Fibroblast of lung (primary cell): ENCODE measurements at places on chromosomes 5 and 9.
A peak's percentile ranks its signal among the peaks of the same experiment; 100 is the strongest.

- peaks cover 3% of the 10 kb centered on the region for H3K4me1 ChIP-seq
- no peaks in the 10 kb centered on the region for H3K36me3 ChIP-seq
- no peak overlapping the region for H3K4me3 ChIP-seq
- DNase-seq = no peak
- no peak overlapping the region for H3K27ac ChIP-seq
- H3K27me3 ChIP-seq = no peaks in the 10 kb centered on the region
Measured at GRCh38 chr9:35033101-35033500, 39.3 kb downstream of the VCP start.

- H3K27me3 ChIP-seq = no peaks in the 10 kb centered on the region
- no peak overlapping the region for H3K4me3 ChIP-seq
- DNase-seq = no peak
- no peaks in the 10 kb centered on the region for H3K36me3 ChIP-seq
- no peaks in the 10 kb centered on the region for H3K4me1 ChIP-seq
- no peak overlapping the region for H3K27ac ChIP-seq
Measured at GRCh38 chr5:173643964-173644363, 27.5 kb upstream of the BOD1 start.

GRCh38 chr5:57932761-57933160, 450.1 kb upstream of the ACTBL2 start:
- no peak overlapping the region for H3K4me3 ChIP-seq
- H3K4me1 ChIP-seq = peaks cover 4% of the 10 kb centered on the region
- DNase-seq = no peak
- no peak overlapping the region for H3K27ac ChIP-seq
- no peaks in the 10 kb centered on the region for H3K27me3 ChIP-seq

DNA sequence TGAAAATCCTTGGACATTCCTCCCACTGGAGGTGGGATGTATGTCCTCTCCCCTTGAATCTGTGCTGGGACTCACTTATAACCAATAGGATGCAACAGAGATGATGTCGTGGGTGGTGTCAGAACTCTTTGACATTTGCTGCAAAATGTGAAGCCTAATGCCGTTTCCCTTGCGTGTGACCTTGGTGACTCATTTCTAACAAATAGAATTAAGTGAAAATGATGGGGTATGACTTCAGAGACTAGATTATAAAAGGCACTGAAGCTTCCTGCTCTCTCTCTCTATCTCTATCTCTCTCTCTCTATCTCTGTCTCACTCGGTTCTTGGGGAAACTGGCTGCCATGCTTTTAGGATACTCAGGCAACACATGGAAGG, 126.1 kb upstream of the STC2 start:
- peak; percentile 68 for DNase-seq
- no peak overlapping the region for H3K4me3 ChIP-seq
- no peaks in the 10 kb centered on the region for H3K27me3 ChIP-seq
- H3K36me3 ChIP-seq = no peaks in the 10 kb centered on the region
- peak overlapping the region; percentile 97 for H3K27ac ChIP-seq
- peaks cover 41% of the 10 kb centered on the region for H3K4me1 ChIP-seq

DNA sequence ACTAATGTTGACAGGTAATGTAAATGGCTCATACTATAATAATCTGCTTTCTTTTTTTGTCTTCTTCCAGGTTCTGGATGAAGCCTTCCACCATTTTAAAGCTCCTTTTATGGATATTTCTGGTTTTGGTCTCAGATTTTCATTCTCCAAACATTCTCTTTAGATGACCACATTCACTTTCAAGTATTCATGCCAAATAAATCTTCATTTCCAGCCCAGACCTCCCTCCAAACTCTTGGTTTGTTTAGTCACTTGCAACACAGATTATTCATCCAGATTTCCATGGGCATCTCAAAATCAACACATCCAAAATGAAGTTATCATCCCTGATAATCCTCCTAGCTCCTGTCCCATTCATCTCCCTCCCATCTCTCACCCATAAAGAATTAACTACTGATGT, 40.3 kb upstream of the SVEP1 start:
- H3K4me3 ChIP-seq = no peak overlapping the region
- H3K4me1 ChIP-seq = peaks cover 2% of the 10 kb centered on the region
- H3K36me3 ChIP-seq = no peaks in the 10 kb centered on the region
- no peak overlapping the region for H3K27ac ChIP-seq

DNA sequence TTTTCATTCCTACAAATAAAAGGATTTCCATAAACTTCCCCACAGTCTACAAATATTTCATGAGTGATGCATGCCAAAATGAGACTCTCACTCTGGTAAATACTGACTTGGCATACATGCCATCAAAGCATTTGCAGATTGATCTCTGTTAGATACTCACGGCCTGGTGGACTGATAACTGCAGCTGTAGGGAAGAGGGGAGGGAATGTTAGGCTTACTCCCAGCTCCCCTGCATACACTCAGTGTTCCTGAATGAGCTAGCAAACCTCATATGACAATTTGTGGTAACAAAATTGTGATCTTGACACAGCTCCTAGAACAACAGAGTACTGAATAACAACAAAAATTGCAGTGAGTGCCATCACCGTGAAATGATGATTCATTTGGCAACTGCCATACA, 435.3 kb downstream of the NR2F1-AS1 start:
- no peaks in the 10 kb centered on the region for H3K36me3 ChIP-seq
- no peak overlapping the region for H3K27ac ChIP-seq
- no peaks in the 10 kb centered on the region for H3K27me3 ChIP-seq
- peak; percentile 71 for DNase-seq
- no peak overlapping the region for H3K4me3 ChIP-seq

DNA sequence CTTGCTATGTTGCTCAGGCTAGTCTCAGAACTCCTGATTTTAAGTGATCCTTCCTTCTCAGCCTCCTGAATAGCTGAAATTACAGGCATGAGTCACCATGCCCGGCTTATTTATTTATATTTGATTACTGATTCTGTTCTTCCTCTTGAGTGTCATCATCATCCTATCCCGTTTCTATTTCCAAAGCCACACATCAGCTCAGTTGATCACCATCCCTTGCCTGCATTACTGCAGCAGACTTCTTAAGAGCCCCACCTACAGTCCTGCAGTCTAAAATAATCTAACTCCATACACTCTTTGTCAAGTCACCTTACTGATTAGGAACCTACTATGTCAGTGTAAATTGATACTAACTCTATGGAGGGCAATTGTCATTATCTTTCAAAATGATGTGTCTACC, 138.9 kb upstream of the RAI14 start:
- peaks cover 5% of the 10 kb centered on the region for H3K4me1 ChIP-seq

DNA sequence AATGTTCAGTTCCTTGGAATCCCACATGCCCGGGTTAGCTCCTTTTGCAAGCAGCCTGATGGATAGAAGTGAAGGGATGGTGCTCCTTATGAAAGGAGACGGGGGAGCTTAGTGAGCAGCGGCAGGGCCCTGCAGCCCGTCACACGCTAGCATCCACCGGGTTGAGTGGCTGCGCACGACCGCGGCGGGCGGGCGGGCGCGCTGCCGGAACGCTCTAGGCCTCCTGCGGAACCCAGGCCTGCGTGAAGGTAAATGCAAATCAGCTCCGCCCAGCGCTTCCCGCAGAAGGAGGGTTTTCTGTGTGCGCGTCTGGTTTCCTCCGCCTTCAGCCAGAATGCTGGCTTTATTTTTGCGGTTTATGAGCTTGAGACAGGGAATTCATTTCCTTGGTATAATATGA, 19.8 kb downstream of the IL12B start:
- peaks cover 31% of the 10 kb centered on the region for H3K27me3 ChIP-seq
- no peaks in the 10 kb centered on the region for H3K36me3 ChIP-seq
- H3K4me1 ChIP-seq = no peaks in the 10 kb centered on the region
- DNase-seq = no peak
- no peak overlapping the region for H3K27ac ChIP-seq
- H3K4me3 ChIP-seq = no peak overlapping the region

DNA sequence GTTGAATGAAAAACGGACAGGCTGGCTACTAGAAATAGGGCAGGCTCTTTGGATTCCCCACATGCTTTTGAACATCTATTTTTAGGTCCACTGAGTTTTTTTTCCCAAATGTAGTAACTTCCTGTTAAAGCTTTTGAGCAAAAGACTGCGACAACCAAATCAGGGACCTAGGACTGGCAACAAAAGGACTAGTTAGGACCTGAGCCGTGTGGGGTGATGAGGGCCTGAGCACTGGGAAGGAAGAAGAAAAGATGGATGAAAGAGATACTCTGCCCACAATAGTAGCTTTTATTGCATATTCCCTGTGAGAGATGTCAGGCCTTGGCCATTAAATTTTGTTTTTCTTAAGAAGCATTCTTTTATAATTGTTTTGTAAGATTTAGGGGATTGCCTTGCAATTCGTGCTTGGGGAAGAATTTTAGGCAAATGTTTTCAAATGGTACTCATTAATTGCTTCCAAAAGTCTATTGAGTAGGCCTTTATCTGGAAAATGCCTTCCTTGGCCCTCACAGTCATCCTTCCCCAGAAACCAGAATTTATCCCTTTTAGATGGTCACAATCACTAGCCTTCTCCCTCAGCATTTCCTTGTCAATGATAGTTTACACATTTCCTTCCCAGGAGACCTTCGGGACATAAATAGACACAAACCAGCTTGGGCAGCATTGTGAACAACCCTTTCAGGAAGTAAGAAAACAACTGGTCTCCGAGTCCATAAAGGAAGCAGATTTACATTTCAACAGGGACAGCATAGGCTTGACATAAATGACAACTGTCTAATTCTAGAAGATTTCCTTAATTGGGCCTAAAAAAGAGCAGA, 166.5 kb downstream of the RMI1 start:
- no peak for DNase-seq
- H3K36me3 ChIP-seq = no peaks in the 10 kb centered on the region
- H3K4me3 ChIP-seq = no peak overlapping the region
- no peaks in the 10 kb centered on the region for H3K27me3 ChIP-seq

GRCh38 chr9:133201424-133202144, 7.5 kb downstream of the OBP2B start:
- H3K4me3 ChIP-seq = no peak overlapping the region
- H3K4me1 ChIP-seq = no peaks in the 10 kb centered on the region
- H3K27ac ChIP-seq = no peak overlapping the region
- no peaks in the 10 kb centered on the region for H3K36me3 ChIP-seq

GRCh38 chr5:150361301-150361700, 3.8 kb downstream of the TCOF1 start:
- H3K36me3 ChIP-seq = peaks cover 14% of the 10 kb centered on the region
- no peak overlapping the region for H3K27ac ChIP-seq
- no peak overlapping the region for H3K4me3 ChIP-seq
- no peaks in the 10 kb centered on the region for H3K4me1 ChIP-seq
- no peak for DNase-seq
- H3K27me3 ChIP-seq = no peaks in the 10 kb centered on the region

DNA sequence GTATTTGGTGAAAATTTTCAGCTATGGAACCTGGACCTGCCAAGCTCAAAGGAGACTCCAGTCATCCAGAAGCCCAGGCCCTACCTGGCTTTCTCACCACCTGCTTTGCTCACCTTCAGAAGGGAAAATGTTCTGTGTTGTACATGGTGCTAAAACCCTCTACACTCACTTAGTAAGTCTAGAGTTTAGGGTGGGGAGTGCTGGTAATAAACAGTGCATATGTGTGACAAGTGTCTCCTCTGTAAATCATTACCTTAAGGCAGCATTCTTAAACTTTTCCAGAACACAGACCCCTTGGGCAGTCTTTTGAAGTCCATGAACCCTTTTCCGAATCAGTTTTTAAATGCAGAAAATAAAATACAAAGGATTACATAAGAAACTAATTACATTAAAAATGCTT, 248.8 kb upstream of the PIK3R1 start:
- no peak overlapping the region for H3K4me3 ChIP-seq
- no peak for DNase-seq
- H3K27me3 ChIP-seq = no peaks in the 10 kb centered on the region

DNA sequence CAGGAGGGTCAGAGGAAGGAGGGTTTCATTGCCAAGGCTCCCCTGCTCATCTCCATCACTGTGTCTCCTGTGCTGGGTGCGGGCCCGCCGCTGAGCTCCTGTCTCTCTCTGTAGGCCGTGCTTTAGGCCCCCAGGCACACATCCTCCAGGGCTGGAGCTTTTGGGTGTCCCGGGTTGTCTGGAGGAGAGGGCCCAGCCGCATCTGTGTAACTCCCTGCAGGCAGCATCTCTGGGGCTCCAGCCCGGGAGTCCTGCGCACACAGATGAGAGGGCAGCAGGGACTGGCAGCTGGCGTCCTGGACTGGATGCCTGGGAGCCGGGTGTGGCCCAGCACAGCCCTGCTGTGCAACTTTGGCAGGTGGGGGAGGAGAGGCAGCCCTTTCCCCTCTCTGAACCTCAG, 40.2 kb downstream of the LRSAM1 start:
- no peak overlapping the region for H3K27ac ChIP-seq
- H3K4me3 ChIP-seq = no peak overlapping the region
- H3K27me3 ChIP-seq = no peaks in the 10 kb centered on the region
- H3K36me3 ChIP-seq = peaks cover 29% of the 10 kb centered on the region
- no peak for DNase-seq

- DNase-seq = no peak
- no peaks in the 10 kb centered on the region for H3K27me3 ChIP-seq
- H3K27ac ChIP-seq = no peak overlapping the region
- H3K4me3 ChIP-seq = no peak overlapping the region
Measured at GRCh38 chr5:58012801-58013315, 447.0 kb downstream of the PLK2 start.

GRCh38 chr9:85055506-85056202, 386.1 kb downstream of the NTRK2 start:
- no peaks in the 10 kb centered on the region for H3K27me3 ChIP-seq
- no peak overlapping the region for H3K4me3 ChIP-seq
- H3K27ac ChIP-seq = no peak overlapping the region
- no peaks in the 10 kb centered on the region for H3K36me3 ChIP-seq

DNA sequence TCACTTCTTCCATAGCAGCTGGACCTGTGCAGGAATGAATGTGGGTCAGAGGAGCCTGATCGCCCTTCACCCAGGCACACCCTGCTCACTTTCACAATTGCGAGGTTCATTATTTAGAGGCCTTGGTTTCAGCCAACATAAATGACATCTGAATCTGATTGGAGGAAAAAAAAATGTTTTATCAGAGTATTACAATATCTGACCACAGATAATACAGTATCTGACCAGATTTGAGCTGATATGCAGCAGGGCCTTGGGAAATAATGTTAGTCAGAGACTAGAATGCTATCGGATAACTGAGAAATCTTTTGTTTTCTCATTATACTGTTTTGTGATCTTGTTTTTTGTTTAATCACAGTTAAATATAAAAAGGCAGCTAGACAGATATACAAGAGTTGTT, 7.7 kb downstream of the ICE1 start:
- H3K36me3 ChIP-seq = no peaks in the 10 kb centered on the region
- H3K27me3 ChIP-seq = no peaks in the 10 kb centered on the region
- H3K4me1 ChIP-seq = no peaks in the 10 kb centered on the region
- no peak overlapping the region for H3K4me3 ChIP-seq

DNA sequence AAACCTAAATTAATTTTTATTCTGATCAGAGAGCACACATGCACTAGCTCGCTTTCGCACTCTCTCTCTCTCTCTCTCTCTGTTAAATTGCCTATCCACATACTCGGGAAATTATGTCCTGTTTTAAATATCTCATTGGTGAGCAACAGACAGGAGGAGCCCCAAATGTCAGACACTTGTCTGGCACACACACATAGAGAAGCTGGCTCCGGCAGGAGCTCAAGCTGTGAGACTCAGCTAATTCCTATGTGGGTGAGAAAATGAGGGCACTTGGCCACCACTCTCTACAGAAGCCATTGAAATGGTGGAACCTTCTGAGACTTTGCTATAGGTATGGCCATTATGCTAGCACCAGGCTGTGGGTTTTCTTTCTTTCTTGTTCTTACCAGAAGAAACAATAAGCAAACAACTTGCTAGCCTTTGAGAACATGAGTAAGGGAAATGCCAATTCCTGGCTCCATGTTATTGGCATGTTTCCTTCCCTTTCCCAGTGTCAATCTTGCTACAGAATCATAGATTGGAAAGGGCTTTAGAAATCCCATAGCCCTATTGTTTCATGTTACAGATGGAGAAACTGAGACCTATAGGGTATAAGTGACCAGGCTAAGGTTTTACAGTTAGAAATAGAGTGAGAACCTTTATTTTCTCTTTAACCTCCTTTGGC, 9.0 kb downstream of the RFX3 start:
- H3K36me3 ChIP-seq = no peaks in the 10 kb centered on the region
- H3K27ac ChIP-seq = no peak overlapping the region
- no peak overlapping the region for H3K4me3 ChIP-seq
